ENCODE measurements at places on chromosomes 12 and 14.

DNA sequence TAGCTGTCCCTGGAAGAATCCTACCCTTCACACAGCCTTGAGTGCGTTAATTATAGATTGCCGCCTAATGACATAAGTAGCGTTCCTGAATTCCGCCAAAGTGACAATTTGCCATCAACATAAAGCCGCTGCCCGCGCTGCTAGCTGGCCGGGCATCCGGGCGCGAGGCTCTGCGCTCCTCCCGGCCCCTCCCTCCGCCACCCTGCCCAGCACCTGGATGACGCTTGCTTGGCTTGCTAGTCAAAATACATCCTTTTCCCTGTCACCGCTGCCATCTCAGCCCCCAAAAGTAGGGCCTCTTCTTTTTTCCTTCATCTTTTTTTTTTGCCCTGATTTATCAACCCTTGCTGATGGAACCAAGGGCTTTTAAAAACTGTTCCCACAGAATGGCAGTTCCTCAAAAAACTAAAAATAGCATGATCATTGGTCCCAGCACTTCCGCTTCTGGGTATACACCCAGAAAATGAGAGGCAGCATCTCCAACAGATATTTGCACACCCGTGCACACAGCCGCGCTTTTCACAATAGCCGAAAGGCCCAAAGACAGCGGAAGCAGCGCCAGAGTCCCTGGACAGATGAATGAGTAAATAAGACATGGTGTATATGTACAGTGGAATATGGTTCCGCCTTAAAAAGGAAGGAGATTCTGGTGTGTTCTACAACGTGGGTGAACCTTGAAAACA is 235.2 kb downstream of the BCL11B start:
- peak; percentile 85 for DNase-seq

- no peak for DNase-seq
These were observed 103.7 kb upstream of the PDE3A start for GRCh38 chr12:20264608-20265114.

DNA sequence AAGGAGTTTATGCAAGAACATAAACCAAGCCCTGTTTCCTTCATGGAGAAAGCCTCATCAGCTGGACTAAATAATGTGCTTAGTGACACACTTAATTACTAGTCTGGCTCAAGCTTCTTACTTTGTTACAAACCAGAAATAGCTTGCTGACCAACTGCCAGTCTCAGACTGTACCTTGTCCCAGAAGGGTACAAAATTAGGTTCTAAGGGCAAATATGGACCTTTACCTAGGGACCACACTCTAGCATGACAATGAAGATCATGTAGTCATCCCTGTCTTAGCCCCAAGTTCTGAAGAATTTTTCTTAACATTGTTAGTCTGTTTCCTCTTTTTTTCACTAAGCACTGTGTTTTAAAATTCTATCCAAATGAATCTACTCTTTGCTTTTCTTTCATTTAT is 2.2 kb downstream of the AMN1 start:
- no peak for DNase-seq

GRCh38 chr14:95335071-95335470 is 15.4 kb upstream of the CLMN start:
- DNase-seq = no peak

- no peak for DNase-seq
These were observed 81.4 kb downstream of the PAPOLA start for GRCh38 chr14:96583569-96584041.

- DNase-seq = no peak
These were observed 4.8 kb downstream of the TNFAIP2 start for GRCh38 chr14:103127861-103128598.

DNA sequence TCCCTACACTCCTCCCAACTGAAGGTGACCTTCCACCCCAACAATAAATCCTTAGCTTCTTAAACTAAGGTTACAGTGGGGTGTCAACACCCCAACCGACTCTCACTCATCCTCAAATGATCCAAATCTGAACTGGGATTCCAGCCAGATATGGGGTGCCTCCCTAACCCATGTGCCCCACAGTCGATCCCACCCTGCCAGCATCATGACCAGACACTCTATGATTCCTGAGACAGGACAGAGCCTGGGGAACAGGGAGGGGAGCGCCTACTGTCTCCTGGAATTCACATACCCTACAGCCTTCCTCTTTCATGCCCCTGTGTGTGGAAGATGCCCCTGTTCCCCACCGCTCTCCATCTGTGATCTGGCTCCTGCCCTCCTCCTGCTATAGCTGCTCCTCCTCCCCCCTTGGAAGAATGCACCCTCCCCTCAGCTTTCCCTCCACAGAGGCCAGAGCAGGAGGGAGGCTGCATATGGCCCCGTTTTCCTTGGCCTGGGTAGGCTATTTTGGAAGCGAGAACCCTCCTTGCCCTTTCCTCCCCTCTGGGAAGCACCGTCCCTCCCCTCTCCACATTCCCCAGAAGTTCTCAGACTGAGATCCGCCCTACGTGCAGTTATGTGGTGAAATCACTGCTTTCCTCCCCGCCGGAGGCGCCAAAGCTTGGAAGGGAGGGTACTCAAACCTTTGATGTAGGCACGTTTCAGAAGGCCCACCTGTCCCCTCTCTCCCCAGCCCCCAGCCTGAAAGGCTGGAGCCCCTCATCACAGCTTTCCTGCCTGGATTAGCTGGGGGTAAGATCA is 48.0 kb downstream of the SMUG1 start:
- DNase-seq = no peak

DNA sequence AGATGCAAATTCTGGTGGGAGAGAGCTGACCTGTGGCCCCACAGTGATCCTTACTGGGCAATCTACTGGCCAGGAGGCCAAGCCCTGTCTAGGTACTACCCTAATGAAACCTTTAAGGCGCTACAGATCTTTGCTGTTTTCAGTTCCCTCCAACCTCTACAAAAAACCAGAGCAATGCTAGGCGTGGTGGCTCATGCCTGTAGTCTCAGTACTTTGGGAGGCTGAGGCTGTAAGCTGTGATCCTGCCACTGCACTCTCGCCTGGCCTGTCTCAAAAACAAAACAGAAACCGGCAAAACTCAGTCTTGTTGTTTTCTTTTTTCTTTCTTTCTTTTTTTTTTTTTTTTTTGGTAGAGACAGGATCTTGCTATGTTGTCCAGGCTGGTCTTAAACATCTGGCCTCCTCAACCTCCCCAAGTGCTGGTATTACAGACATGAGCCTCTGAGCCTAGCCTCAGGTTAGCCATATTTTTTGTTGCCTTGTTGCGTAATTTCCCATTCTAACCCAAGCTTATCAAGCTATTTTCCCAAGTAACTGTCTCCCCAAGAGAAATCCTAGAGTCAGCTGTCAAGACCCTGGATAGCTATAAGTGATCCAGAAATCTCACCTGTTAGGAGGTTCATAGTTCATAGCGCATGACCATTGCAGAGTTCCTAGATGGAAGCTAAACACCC is 2.8 kb downstream of the ETFBKMT start:
- no peak for DNase-seq

DNA sequence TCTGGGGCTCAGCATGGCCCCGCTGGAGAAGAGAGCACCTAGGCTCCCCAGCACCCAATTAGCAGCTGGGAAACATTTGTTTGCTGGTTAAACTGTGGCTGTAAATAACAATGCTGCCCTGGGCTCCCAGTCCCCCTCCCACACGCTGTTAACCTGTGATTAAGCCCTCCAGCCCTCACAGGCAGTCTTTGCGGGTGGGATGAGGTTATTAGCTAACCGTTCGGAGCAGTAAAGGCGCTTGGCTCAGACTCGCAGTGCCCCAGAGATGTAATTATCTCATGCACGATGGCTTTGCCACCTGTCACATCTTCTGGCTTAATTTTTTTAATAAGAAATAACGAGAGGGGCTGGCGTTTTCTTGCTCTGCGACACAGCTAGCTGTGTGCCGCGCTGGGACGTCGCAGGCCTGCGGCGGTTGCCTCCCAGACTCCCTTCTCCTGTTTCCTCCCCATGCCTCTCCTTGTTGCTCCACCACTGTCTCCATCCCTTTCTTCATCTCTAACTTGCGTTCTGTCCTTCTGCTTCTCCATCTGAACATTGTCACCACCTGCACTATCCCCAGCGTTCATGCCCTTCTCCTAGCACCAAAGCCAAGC is 239.2 kb upstream of the FKBP4 start:
- DNase-seq = no peak

DNA sequence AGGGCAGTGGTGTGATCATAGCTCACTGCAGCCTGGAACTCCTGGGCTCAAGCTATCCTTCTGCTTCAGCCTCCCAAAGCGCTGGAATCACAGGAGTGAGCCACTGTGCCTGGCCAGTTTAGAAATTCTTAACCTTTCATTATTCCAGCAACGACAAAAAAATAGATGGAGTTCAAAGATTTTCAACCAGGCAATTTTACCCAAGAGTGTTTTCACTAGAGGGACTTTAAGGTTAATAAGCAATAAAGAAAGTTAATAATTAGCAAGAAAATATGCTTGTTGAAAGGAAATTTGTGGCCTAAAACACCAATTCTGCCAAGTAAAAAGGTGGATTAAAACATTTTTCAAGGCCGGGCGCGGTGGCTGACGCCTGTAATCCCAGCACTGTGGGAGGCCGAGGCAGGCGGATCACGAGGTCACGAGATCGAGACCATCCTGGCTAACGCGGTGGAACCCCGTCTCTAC is 14.8 kb downstream of the CDKL1 start:
- no peak for DNase-seq

GRCh38 chr14:23827100-23827892 is 126.3 kb upstream of the DHRS4 start:
- DNase-seq = peak; percentile 3

- peak; percentile 49 for DNase-seq
These were observed 454.2 kb downstream of the AEBP2 start for GRCh38 chr12:19893514-19893913.

GRCh38 chr14:48723841-48724495 is 862.2 kb downstream of the RPS29 start:
- DNase-seq = no peak

DNA sequence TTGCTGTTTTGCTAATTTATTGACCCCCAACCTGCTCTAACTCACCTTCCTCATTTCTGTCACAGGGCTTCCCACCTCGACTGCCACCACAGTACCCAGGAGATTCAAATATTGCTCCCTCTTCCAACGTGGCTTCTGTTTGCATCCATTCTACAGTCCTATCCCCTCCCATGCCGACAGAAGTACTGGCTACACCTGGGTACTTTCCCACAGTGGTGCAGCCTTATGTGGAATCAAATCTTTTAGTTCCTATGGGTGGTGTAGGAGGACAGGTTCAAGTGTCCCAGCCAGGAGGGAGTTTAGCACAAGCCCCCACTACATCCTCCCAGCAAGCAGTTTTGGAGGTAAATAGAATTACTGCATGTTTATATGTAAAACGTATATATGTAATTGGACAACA is 68.8 kb downstream of the RAD52 start:
- DNase-seq = no peak

GRCh38 chr14:32028599-32028998 is 48.5 kb upstream of the ARHGAP5 start:
- no peak for DNase-seq

DNA sequence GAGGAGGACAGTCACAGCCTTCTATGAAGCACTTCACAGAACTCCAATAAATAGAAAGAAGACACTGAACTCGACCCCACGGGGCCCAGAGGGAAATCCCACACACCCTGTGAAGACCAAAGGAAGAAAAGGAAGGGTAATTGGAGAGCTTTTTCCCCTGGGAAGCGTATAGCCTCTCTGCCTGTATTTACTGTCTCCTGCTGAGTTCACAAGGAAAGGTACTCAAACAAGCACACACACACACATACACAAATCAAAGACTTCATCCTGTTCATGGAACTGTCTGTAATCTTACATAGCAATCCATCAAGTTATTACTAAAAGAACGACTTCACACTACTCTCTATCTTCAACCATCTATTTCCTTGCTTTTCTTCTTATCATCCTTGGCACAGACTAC is 15.3 kb downstream of the FOXN3 start:
- no peak for DNase-seq

GRCh38 chr14:85254711-85255110 is 275.2 kb upstream of the FLRT2 start:
- DNase-seq = no peak

DNA sequence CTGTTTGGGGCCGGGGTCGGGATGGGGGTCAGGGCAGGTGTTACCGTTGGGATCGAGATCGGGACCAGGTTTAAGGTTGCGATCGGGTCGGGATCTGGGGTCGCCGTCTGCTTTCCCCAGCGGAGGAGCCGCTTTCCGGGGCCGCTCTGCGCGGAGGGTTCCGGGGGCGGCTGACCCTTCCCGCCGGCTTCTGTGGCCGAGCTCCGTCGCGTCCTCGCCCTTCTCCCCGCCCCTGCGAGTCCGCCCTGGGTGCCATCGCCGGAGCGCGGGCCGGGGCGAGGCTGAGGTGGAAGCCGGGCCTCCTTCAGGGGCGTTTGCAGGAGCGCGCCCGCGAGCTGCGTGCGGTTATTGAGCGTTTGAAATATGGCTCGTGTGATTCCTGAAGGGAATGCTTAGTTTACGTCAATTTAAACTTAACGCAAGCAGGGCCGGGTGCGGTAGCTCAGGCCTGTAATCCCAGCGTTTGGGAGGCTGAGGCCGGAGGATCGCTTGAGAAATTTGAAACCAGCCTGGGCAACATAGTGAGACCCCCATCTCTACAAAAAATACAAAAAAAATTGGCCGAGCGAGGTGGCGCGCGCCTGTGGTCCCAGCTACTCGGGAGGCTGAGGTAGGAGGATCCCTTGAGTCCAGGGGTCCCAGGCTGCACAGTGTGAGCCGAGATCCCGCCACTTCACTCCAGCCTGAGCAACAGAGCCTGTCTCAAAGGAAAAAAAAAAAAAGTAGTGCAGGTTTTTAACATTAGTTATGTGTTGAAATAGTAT is 620 bp downstream of the PGAM5 start:
- DNase-seq = peak; percentile 31

DNA sequence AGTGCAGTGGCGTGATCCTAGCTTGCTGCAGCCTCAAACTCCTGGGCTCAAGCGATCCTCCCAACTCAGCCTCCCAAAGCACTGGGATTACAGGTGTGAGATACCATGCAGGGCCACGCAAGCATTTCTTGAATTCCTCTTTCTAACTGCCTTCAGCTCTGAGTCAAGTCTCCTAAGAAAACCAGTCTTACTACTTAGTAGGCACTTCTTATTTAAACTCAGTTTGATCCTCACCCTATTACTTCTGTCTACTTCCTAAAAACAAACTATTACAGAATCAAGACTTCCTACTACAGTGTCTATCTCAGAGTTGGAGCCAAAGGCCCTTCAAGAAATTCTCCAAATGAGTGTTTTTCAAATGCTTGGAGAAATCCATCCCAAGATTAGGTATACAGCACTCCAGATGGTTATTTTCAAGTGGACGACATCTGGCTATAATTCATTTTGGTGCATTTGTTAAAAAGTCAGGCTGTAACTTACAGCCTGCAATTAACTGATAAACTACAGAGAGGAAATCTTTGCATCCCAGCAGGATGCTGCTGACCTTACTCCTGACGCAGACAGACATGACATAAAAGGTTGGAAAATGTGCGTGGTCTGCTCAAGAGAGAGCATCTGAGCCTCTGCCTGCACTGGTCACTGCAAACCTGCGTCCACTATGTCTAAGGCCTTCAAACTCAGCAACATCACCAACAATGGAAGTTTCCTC is 34.7 kb downstream of the SSH1 start:
- peak; percentile 84 for DNase-seq
